ENCODE measurements at places on chromosomes 5 and 9.

GRCh38 chr5:40490464-40491111, 189.1 kb upstream of the PTGER4 start:
- DNase-seq = no peak

GRCh38 chr5:31346896-31347551, 153.5 kb downstream of the CDH6 start:
- DNase-seq = no peak

GRCh38 chr9:37453827-37454226, 11.4 kb downstream of the ZBTB5 start:
- DNase-seq = no peak

GRCh38 chr9:4837261-4838188, 44.8 kb downstream of the RCL1 start:
- DNase-seq = no peak

- no peak for DNase-seq
Observed at GRCh38 chr9:95780121-95780520, 95.4 kb upstream of the ERCC6L2 start.

DNA sequence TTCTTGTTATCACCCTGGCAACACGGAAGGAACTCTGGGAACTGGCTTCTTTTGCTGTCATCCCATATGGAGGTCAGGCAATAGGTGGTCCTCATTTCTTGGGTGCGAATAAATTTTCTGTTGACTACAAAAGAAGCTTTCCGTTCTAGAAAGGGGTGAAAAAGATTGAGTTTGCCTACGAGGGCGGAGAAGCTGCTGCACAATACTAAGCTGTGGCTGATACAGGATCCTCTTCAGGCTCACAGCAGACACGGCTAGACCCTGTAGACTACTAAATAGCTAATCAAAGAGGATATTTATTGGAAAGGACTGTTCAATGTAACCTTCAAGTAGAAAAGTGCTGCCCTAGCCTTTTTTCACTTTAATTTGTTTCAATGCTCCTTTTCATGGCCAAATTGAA, 58.1 kb downstream of the TJP2 start:
- no peak for DNase-seq

DNA sequence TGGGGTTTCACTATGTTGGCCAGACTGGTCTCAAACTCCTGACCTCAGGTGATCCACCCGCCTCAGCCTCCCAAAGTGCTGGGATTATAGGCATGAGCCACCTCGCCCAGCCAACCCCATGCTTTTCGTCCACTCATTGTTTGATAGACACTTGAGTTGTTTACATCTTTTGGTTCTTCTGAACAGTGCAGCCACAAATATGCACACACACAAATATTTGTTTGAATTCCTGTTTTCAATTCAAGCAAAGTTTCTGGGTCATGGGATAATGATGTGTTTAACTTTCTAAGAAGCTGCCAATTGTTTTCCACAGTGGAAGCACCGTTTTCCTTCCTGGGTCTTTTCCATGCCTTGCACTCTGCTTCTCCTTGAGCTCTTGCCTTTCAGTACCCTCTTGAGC, 6.8 kb upstream of the PAEP start:
- DNase-seq = no peak

GRCh38 chr5:64074533-64074932, 91.1 kb upstream of the RNF180 start:
- no peak for DNase-seq

DNA sequence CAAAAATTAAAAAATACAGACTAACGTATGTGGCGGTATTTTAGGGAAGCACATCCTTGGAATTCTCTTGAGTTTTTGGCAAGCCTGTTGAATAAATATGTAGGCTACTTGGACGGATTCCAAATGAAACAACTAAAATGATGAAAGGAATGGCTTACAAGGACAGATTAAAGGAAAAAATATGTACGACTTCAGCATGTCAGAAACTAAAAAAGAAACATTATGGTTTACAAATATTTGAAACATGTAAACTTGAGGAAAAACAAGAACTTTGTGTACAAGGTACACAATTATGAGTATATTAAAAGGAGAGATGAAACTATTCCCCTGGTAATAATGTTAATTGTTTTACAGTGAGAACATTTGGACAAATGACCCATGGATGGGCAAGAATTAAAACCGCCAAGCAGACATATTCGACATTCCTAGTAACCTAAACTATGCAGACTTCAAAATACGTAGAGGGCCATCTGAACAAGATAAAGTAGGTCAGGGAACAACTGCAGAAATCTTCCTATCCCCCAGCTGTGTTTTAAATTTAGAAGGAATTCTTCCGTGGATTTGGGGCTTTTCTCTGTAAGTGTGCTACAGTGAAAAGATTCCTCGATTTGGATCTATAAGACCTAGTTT, 12.5 kb downstream of the EDIL3 start:
- DNase-seq = no peak

GRCh38 chr5:67805666-67806348, 409.7 kb upstream of the PIK3R1 start:
- no peak for DNase-seq

GRCh38 chr9:20579524-20580314, 42.6 kb downstream of the MLLT3 start:
- DNase-seq = no peak

GRCh38 chr9:132027752-132028663, 51.7 kb downstream of the MED27 start:
- DNase-seq = no peak

GRCh38 chr5:116386633-116387032, 188.0 kb downstream of the SEMA6A start:
- DNase-seq = no peak

DNA sequence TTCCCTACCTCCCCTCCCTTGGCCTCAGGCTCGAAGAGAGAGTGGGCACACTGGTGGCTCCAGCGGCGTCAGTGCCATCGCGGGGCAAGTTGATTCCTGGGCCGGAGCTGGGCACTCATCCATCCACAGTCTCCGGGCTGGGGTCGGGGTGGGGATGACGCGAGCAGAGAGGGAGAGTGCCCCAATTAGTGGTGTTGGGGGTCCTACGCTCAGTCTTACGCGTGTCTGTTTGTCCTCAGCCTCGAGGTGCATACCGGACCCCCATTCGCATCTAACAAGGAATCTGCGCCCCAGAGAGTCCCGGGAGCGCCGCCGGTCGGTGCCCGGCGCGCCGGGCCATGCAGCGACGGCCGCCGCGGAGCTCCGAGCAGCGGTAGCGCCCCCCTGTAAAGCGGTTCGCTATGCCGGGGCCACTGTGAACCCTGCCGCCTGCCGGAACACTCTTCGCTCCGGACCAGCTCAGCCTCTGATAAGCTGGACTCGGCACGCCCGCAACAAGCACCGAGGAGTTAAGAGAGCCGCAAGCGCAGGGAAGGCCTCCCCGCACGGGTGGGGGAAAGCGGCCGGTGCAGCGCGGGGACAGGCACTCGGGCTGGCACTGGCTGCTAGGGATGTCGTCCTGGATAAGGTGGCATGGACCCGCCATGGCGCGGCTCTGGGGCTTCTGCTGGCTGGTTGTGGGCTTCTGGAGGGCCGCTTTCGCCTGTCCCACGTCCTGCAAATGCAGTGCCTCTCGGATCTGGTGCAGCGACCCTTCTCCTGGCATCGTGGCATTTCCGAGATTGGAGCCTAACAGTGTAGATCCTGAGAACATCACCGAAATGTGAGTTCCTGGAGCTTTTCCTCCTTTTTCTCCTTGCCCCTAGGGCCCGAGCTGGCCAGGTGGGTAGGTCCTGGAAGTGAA, 861 bp downstream of the NTRK2 start:
- no peak for DNase-seq

- peak; percentile 25 for DNase-seq
Observed at GRCh38 chr9:75152416-75152815, 64.1 kb downstream of the OSTF1 start.

DNA sequence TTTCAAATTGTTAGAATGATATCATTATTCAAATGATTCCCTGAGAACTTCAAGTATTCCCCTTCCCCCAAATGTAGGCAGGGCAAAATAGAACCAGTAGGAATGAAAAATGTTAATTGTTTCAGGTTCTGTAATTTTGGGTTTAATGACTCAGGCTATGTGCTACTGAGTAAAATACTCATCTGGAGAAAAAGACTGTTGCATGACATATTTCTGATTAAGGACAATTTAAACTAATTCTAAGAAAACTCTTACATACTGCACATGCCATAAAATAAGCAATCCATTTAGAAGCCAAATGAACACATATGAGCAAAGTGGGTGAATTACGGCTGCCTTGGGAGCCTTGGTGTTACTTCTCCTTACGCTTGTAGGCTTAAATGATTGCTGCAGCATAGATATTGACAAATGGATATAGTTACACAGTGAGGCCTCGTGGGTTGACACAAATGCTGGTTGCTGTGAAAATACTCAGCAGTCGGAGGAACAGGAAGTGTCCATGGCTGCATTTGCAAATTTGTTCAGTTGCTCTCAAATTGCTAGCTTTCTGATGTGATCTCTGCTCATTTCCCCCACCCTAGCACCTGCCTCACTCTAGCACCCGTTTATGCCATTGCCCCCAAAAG, 174.9 kb upstream of the DMAC1 start:
- no peak for DNase-seq

DNA sequence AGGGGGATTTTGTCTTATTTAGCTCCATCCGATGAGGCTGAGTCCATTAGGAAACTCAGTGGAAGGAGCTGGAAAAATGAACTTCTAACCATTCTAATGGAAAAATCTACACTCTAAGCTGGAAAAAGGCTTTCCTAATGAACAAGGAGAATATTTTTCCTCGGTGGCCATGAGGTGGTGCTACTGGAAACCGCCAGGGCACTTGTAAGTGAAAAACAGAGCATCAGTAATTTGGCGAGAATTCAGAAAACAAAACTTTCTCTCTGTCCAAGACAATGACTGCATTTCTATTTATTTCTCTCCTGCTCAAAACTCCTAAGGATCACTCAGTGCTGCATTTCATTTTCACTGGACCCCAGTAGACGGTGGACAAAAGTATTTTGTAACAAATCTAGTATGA, 237.6 kb downstream of the TENT4A start:
- no peak for DNase-seq

- DNase-seq = no peak
Observed at GRCh38 chr9:20563917-20564316, 58.4 kb downstream of the MLLT3 start.

DNA sequence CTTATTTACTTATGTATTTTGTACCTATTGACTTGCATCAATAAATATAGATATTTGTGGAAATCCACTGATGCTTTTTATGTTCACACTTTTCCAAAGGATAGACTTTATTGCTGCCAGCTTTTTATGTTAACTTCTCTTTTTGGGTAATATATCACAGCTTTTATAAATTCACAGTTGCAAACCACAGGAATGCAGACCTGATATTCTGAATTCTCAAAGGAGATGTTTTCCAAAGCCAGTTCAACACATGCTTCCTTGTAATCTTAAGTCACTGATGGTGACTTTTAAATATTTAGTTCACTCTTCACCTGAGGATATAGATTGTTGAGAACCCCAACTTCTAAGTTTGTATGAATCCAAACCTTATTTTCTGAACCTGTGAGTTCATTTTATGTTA, 223.4 kb upstream of the PRR16 start:
- no peak for DNase-seq

DNA sequence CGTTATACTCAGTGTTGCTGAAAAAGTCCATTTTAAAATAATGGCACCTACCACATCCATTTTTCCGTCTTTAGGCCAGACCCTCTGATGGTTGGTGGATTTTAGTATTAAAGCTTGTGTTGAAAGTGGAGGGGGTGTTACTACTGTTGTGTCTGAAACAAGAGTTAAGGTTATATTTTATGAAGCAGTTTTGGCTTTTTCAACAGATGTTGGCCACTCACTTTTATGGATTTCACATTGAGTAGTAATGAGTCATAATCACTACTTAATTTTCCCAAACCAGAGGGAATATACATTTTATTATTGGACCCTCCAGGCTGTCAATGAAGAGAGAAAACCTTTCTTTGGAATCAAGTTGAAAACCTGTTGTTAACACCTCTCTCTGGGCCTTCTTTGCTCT, 88.0 kb downstream of the TRIO start:
- DNase-seq = no peak

Data from stimulated activated CD8-positive, alpha-beta memory T cell treated with anti-CD3 and anti-CD28 coated beads, Interleukin-12 subunit alpha, Interleukin-12 subunit beta, amount 100 ng/mL, for 1 hour (primary cell).